Esophagus mucosa (tissue), 1 donor: ENCODE measurements at places on chromosomes 5 and 9. TPM values are rescaled to one million over a fixed set of nuclear protein-coding genes. Genes with fewer than 3 reads are reported as not detected.

- ATAC-seq: peak; percentile 55
Measured at GRCh38 chr9:121822093-121823085, 171.0 kb downstream of the DAB2IP start.

- no peak for ATAC-seq
Measured at GRCh38 chr9:68631811-68632210, 73.2 kb upstream of the PIP5K1B start.

The HTR4 gene
- total RNA-seq: 0.08 TPM

DNA sequence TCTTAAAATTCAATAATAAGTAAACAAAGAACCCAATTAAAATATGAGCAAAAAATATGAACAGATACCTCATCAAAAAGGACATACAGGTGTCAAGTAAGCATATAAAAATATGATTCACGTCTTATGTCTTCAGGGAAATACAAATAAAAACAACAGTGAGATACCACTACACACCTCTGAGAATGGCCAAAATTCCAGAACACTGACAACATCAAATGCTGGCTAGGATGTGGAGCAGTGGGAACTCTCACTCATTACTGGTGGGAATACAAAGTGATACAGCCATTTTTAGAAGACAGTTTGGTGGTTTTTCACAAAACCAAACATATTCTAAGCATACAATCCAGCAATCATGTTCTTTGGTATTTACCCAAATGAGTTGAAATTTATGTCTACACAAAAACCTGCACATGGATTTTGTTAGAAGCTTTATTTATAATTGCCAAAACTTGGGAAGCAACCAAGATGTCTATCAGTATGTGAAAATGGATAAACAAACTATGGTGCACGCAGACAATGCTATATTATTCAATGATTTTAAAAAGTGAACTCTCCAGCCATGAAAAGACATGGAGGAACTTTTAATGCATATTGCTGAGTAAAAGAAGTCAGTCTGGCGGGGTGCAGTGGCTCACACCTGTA is 252.3 kb downstream of the NR3C1 start:
- ATAC-seq: no peak
